KG1 (cell line): ENCODE measurements at places on chromosomes 2 and 18.

GRCh38 chr18:33605250-33605649 is 27.2 kb downstream of the ASXL3 start:
- no peak for DNase-seq

DNA sequence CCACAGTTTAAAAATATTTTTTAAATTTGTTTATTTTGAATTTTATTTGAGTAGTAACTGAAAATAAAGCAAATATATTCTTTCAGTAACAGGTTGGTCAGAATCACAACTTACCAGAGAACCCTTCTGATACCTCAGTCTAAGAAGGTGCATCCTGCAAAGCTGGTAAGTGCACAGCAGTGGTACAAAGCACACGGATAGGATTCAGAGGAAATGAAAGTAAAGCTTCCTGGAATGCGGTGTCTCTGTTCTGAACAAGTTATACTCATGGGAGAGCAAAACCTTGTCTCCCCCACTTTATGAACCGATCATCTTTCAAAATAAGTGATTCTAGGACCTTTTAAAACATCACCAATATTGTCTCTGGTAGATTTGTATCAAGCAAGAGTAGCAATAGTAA is 398.3 kb downstream of the TMX3 start:
- no peak for DNase-seq

GRCh38 chr2:210477496-210477895 is 937 bp upstream of the LANCL1 start:
- DNase-seq = peak; percentile 47

- no peak for DNase-seq
Observed at GRCh38 chr18:44170208-44170880, 510.3 kb upstream of the SETBP1 start.

DNA sequence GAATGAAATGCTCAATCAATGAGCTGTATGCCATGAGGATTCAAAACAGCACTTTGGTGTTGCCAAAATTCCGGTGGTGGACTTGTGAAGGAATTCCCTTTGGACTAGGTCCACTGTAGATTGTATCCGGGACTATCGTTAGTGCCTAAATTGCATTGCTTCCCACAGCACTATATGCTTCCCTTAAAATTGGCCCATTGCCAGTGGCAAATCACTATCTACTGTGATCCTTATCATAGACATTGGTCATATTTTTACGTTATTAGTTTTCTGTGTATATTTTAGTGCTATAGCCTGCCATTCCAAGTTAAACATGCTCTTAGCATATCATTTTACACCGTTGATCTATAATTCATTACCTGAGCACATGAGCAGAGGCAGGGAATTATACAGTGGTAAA is 1.7 kb downstream of the PJVK start:
- DNase-seq = no peak

- DNase-seq = no peak
Observed at GRCh38 chr18:76765649-76766048, 56.7 kb upstream of the ZNF236 start.

DNA sequence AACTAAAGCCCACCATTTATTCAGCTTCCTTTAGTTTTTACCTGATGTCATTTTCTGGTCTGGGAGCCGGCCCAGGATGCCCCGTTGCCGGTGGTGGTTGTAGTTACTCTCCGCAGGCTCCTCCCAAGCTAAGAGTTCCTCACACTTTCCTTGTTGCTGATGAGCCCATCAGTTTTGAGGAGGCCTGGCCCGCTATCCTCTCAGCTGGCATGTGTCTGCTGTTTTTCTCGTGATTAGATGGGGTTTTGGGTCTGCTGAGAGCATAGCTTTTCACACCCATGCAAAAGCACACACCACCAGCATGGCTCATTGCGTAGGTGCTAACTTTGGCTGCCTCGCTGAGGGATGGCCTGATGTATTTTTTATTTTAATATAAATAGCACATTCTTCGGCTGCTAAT is 72.1 kb downstream of the PSMG2 start:
- no peak for DNase-seq

DNA sequence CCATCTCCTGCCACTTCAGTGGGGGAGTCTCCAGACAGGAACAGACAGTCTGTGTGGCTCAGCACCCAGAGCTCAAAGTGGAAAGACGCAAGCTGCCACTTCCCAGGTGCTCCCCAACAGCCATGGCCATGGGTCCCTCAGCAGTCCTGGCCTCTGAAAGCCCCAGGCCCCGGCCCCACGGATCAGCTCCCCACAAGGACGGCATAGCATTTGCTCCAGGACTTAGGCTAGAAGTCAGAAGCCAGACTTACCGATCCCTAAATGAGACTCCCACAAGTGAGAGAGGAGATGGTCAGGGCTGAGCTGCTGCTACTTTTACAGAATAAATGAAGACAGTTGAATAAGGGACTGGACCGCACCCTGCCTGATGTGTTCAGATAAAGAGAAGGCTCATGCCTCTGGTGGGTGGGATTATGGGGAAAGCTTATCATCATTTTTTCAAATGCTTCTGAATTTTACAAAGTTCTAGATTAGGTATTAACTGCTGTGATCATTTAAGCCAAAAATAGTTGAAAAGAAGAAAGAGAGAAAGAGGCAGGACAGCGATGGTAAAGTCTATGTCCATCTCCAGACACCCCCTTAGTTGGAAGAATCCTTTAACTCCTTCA is 50.5 kb downstream of the ADD2 start:
- no peak for DNase-seq

- DNase-seq = no peak
Observed at GRCh38 chr2:216601632-216602409, 31.4 kb upstream of the IGFBP2 start.

- DNase-seq = no peak
Observed at GRCh38 chr2:86035376-86035882, 70.3 kb downstream of the POLR1A start.

DNA sequence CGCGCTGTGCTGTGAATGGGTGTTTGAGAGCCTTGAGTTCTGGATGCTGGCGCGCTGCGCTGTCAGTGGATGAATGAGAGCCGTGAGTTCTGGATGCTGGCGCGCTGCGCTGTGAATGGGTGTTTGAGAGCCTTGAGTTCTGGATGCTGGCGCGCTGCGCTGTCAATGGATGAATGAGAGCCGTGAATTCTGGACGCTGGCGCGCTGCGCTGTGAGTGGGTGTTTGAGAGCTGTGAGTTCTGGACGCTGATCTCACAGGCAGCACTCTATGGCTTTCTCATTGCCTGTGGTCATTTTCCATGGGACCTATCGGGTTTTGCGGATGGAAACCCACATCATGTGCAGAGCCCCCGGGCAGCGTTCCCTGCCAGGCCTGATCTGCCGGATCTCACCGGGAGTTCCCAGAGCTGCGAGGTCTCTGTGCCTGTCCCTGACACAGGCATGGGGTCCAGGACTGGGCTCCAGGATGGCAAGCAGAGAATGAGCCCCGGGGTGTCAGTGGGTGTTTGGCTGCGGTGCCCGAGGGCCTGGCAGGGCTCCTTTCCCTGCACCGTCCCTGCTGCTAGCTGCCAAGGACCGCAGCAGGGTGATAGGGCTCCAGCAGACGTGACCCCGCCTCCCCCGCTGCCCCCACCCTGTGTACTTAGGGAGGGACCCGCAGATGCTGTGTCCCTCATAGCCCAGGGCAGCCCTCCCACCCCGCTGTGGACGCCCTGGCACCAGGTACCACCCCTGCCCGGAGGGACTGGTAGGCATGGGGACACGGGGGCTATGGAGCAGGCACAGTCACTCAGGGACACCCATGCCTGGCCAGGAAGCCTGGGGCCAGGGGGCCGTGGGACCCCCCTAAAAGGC is 9.7 kb downstream of the PDCD1 start:
- DNase-seq = no peak

- no peak for DNase-seq
Observed at GRCh38 chr18:74832999-74833398, 235.3 kb downstream of the ZNF407 start.

DNA sequence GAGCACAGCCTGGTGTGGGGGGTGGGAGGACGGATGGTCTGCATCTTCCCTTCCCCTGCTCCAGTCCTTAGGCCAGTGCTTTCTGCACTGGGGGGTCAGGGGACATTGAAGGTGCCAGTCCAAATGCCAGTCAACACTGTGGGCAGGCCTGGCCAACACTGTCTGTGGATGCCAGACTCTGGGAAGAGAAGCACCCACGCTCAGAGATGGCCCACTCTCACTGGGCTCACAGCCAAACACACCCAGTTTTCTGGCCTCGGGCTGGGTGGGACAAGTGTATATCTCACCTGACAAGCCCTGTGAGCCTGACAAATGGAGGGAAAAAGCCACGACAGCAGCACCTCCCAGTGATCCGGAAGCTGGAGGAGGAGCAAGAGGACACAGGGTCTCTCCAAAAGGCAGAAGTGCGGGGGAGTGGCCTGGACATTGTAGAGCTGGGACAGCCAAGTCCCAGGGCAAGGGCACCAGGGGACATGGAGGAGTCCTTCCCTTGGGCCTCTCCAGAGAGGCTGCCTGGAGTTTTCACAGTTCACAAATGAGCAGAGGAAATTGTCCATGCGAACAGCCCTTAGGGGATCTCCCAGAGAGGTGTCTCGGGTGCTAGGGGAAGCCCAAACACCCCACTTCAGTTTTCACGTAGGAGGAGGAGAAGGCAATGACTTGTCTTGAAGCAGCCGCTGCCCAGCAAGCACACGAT is 79.3 kb downstream of the SDC1 start:
- no peak for DNase-seq

- DNase-seq = no peak
Observed at GRCh38 chr2:206273905-206274304, 558 bp upstream of the ZDBF2 start.

- no peak for DNase-seq
Observed at GRCh38 chr18:24212939-24213338, 74.1 kb downstream of the CABYR start.

GRCh38 chr2:120338015-120338414 is 7.9 kb upstream of the INHBB start:
- no peak for DNase-seq

- no peak for DNase-seq
Observed at GRCh38 chr18:69261406-69261805, 139.3 kb upstream of the DOK6 start.

DNA sequence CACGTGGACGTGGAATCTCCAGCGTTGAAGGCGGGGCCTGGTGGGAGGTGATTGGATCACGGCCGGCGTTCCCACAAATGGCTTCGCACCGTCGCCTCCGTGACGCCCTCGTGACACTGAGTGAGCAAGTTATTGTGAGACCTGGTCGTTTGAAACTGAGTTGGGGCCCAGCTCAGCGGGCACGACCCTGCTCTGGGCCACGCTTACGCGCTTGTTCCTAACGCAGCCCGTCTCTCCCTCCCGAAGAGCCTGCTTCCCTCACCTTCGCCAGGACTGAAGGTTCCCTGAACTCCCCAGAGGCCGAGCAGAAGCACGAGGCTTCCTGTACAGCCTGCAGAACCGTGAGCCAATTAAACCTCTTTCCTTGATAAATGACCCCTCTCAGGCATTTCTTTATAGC is 121.8 kb downstream of the RTP5 start:
- DNase-seq = no peak

- no peak for DNase-seq
Observed at GRCh38 chr18:13594551-13594950, 131.8 kb downstream of the FAM210A start.

DNA sequence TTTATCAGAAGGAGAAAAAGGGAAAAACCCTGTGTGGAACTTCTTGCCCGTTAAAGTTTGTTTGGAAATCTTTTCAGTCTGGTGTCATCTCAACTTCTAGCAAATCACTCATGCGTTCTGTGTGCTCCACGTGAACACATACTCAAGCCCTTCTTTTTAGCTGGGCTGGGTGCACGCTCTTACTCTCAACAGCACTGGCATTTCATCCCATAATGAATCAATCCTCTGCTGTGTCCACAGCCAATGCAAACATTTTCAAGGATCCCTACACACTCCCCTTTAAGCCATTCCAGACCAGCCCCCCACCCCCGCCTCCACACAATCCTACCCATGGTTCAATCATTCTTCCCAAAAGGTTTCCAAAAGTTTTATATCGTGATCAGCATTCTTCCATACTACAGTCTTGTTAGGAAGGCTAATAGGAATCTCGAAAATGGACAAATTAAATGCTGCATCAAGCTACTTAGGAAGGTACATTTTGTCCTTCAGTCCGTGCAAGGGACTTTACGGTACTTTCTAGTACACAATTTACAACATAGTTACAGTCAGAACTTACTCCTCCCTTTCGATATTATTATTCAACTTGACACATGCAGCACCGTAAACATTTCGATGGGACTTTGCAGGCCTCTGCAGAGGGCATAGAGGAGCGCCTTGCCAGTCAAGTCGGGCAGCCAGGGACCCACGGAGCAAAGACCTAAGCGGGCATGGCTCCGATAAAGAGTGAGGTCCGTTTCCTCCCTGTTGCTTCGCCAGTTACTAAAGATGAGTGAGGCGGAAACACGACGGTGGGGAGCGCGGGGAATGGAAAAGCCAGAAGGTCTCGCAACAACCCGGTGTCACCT is 1.4 kb downstream of the PTGR3 start:
- DNase-seq = no peak

DNA sequence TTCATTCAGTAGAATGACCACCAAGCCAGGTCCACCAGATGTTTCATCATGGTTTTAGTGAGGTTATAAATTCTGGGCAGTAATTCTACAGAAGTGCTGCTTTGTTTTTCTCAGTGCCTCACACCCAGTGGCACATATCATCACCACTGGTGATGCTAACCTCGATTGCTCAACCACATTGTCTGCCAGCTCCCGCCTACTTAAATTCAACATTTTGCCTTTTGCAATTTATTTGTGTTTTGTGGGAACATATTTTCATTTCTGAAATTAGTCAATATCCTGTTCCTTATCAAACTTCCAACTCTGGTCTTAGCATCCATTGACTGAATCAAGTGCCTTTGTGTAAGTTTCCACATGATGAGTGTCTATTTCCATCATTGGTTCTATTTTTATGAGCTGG is 62.3 kb upstream of the TMEM178A start:
- DNase-seq = no peak

DNA sequence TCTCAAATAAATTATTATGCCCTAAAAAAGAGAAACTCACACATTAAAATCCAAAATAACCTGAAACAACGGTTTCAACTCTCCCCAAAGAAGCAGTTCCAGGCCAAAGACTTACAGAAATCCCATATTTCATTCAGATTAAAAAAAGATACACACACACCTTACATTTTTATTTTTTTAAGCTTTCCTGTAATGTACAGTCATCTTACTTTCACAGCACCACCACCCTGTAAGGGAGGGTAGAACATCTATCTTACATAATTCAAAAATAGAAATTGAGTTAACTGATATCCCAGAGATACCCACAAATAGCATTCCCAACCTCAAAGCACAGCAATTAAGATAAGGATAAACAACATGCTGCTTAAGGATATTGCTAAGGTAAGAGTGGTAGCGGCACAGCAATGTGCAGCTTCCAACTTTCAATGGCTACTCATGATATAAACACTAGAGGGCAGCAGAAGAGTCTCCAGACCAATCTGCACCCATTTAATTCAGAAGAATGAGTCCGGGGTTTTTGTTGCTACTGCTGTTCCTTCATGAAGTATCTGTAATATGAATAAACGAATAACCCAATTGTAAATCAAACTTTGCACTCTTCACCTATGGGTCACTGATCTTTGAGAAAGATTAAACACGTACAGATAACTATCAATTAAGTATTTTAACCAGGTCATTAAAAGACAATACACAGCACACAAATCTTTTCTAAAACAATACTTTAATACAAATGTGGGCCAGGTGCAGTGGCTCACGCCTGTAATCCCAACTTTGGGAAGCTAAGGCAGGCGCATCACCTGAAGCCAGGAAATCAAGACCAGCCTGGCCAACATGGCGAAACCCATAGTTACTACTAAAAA is 11.3 kb downstream of the GFPT1 start:
- DNase-seq = peak; percentile 18
